Kidney (tissue), 22 donors: ENCODE measurements at places on chromosomes 16 and 17.

DNA sequence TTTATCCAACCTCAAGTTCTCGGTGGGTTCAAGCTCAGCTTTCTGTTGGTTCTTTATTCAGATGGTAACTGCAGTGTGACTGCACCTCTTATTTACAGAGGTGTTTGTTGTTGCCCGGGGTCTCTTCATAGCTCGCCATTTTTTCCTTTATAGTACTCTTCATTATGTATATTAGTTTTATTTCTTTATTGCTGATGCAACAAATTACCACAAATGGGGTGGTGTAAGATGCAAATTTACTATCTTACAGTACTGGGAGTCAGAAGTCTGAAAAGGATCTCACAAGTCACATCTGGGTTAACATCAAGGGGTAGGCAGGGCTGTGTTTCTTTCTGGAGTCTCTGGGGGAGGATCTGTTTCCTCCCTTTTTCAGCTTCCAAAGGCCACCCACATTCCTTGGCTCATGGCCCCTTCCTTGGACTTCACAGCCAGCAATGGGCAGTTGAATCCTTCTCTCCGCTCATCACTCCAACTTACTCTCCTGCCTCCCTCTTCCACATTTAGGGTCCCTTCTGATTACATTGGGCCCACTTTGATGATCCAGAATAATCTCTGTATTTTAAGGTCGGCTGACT is 241.2 kb downstream of the HAPSTR1 start:
- no peak for DNase-seq

DNA sequence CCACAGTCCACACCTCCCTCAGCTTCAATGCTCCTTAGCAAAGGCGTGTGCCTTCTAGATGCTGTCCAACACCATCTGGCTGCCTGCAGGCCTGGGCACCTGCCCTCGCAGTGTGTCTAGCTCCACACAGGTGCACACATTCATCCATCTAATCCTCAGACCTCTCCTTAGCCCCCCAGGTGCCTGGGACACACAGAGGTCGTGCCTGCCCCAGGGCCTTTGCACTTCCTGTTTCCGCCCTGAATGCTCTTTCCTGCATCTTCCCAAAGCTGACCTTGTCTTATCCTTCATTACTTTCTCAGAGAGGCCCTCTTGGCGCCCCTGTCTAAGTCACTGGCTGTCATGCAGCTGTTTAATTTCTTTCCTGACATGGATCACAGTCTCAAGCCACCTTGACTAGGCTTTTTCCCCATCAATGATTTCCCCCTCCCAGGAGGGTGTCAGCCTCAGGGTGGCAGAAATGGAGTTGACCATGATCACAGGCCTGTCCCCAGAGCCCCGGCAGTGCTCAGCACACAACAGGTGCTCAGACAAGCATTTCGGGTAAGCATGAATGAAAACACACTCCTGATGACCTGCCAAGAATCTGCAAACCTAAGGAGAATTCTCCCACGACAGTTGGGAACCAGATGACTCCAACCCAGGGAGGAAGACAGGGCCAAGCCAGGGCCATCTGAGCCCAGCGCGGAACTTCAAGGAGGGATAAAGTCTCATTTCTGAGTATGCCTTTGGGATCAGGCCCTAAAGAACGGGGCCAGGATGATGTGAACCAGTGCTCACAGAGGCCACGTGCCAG is 76.3 kb downstream of the LITAF start:
- no peak for DNase-seq

DNA sequence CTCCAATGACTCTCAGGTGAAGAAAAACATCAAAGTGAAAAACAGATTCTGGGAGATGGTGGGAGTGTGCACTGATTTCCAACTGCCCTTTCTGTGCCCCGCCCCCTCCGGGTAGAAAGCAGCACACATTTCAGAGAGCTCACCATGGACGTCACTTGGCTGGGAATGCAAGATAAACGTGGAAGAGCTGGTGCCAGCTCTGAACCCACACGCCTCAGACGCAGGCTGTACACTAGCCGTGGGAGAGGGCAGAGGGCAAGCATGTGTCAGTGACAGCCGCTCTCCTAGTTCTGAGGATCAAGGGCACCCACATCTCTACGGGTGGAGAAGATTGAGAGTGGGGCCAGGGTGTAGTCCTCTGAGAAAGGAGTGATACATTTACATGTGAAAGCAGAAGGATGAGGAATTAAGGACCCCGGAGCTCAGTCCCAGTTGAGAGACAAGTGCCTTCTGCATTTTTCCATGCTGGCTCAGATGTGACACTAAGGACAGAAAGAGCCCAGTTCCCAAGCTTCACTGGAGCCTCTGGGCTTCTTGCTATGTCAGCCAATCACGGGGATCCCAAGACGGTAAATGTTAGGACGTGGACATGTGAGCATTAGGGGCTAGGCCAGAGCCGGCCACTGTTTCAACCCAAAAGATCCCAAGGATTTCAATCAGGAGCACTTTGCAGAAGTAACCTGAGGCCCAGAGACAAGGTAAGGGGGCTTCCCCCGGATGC is 101.3 kb downstream of the ZFHX3 start:
- DNase-seq: peak; percentile 42

GRCh38 chr17:28948873-28949184 is 2.5 kb downstream of the PHF12 start:
- no peak for DNase-seq

- DNase-seq: no peak
Measured at GRCh38 chr16:80121522-80121909, 419.3 kb upstream of the DYNLRB2 start.

DNA sequence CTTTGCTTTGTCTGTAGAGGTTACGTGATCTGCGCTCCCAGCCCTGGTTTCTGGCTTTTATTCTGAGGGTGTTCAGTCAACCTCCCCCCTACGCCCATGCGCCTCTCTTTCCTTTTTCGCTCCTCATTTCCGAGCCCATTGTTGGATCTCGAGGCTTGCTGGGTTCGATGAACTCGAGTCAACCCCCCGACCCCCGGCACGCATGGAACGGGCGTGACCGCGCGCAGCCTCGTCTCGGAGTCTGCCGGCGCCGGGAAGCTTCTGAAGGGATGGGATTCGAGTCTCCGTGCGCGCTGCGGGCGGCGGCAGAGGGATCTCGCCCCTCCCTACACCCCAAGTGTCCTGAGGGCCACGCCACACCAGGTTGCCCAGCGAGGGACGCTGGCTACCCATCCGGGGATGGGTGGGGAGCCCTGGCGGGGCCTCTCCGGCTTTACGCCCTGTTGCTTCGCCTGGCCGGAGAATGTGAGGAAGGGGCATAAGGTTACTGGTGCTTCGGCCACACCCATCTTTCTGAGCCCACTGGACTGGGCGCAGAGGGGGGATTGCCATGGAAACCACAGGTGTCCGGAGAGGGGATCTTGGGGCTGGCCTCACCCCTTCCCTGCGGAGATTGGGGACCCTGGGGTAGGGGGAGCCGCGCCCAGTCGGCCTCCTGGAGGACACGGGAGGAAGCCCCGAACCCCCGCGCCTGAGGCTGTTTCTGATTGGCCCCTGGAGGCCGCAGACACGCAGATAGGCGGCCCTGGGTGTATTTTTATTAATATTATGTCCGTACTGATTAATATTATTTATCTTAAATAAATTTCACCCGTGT is 1.8 kb downstream of the MAPT start:
- DNase-seq: peak; percentile 22

GRCh38 chr16:81740169-81740568 is 38.9 kb upstream of the PLCG2 start:
- DNase-seq: no peak

GRCh38 chr17:60840456-60840855 is 162.8 kb downstream of the BCAS3 start:
- DNase-seq: no peak

GRCh38 chr17:48162306-48162934 is 54.9 kb downstream of the SNX11 start:
- DNase-seq: peak; percentile 72

DNA sequence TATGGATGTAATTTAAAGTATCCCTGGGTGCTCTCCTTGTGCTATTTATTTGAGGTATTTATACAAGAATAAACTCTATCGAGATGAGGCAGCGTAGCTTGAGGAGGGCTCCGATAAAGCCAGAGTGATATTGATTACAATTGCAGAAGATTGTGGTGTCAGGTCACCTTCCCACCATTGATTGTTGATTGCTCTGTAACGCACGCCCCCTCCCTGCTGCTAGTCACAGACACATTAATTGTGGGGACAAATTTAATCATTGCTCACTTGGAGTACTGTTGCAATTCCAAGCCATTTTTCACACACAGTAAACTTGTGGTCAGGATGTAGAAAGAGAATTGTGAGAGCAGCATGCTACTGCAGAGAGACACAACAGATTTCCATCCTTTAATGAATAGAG is 75.4 kb downstream of the IRX3 start:
- no peak for DNase-seq

GRCh38 chr17:51056813-51057510 is 63.7 kb downstream of the SPAG9 start:
- DNase-seq: peak; percentile 79

GRCh38 chr17:81254955-81255717 is 16.0 kb downstream of the NDUFAF8 start:
- DNase-seq: peak; percentile 86

DNA sequence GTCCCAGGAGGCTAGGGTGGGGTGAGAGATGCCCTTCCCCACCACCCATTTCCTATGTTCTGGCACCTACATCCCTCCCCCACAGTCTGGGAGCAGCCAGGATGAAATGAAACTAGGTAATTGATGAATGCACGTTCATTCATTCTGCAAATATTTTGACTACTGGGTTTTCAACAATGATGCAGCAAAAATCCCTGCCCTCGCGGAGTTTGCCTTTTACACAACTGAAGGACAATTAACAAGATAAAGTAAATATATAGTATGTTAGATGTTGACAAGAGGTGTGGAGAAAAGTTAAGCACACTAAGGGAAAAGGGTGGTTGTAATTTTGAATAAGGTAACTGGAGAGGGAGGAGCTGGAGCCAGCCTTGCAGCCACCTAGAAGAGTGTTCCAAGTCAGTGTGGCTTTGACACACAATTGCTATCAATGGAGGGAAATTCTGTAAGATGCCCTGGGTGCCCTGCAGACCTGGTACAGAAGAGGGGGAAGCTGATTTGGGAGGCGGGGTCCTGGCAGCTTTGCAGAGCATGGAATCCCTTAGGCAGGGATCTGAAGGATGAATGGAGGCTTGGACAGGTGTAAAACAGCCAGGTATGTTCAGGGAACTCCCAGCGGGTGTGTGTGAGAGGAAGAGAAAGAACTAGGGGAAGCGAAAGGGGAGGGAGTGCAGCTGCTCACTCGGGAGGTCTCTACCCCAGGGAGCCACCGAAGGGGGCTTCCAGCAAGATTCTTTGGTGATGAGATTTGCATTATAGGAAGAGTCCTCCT is 2.5 kb downstream of the TMEM92 start:
- DNase-seq: no peak

GRCh38 chr16:73547552-73548403 is 499.9 kb upstream of the ZFHX3 start:
- DNase-seq: no peak

GRCh38 chr17:63785556-63785955 is 11.6 kb downstream of the DDX42 start:
- DNase-seq: no peak

- DNase-seq: no peak
Measured at GRCh38 chr16:8943966-8944759, 19.5 kb downstream of the USP7 start.

GRCh38 chr16:26605626-26606271 is 461.0 kb upstream of the C16orf82 start:
- DNase-seq: no peak

- DNase-seq: no peak
Measured at GRCh38 chr17:3438368-3438767, 4.7 kb upstream of the OR1E2 start.

GRCh38 chr17:80694085-80694991 is 149.7 kb downstream of the RPTOR start:
- DNase-seq: peak; percentile 59

GRCh38 chr16:67979955-67980678 is at the start of gene DPEP3:
TSS of gene DPEP3 (minus strand) at chr16:67980499. CDS start at chr16:67980380, 119 bp downstream.
- DNase-seq: no peak

- DNase-seq: no peak
Measured at GRCh38 chr16:35909351-35909954, 2450.0 kb downstream of the TP53TG3F start.

DNA sequence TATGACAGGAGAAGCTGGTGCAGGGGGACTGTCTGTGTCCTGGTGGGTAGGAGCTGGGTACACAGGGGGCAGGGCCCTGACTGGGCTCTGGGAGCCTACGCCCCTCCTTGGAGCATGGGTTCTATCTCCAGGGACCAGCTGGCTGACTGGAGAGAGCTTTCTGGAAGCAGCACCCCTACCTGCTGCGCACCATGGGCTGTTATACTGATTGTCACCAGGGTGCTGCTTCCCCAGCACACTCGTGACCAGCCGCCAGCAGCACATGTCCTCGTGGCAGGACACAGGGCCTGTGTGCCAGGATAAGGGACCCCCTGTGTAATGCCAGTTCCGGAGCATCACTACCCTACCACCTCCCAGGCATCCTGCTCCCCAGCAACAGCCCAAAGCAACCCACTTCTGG is 106.0 kb downstream of the AMFR start:
- DNase-seq: no peak

DNA sequence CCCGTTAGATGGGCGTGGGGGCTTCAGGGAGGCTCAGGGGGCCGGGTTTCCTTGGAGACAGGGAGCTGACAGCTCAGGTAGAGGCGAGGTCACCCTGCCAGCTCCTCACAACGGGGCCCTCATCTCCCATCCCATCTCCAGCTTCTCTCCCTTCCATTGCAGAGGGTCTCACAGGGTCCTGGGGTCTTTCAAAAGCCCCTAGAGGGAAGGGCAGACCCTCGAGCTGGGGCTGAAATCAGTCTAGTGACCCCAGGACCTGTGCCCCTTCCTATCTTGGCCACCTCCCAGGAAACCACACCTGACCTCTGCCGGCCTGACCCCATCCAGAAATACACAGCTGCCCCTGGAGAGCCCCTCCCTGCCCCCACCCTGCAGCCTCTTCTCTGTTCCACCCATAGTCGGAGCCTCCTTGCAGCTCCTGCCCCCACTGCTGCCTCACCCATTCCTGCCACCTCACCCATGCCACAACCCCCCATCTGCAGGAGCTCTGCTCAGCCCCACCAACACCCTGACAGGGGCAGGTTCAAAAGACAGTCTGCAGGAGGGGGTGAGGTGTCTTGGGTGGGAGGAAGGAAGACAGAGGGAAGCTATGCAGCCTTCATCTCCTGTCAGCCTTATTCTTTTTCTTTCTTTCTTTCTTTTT is 23.4 kb downstream of the PIK3R5 start:
- DNase-seq: no peak

DNA sequence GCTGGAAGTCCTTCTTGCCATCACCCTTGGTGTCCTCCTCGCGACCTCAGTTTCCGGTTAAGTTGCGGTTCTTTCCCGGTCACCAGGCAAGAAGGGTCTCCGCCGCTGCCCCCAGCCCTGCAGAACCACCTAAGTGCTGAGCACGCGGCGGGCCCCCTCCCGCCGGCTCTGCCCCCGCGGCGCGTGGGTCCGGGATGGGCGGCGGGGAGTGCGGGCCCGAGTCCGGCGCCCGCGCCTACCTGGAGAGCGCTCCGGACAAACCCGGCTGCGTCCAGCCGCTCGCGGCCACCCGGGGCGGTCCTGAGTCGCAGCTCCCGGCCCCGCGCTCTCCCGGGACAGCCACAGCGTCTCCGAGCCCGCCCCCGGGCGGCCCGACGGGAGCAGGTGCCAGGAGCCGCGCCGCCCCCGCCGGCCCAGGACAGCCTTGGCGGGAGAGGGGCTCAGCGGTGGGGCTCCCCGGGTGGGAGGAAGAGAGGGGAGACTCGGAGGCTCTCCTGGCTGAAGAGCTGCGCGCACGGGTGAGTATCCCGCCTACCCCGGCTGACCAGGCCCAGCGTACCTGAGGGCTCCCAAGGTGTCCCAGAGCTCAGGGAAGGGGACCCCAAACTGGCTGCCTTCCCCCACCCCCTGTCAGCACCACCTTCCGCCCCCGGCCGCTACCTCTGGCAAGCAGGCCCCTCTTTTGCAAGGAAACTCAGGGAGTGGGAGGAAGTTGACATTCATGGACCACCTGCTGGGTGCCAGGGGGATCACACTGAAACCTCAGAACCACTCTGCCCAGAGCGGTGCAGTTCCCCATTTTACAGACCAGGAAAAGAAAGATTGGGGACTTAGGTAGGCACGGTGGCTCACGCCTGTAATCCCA is 22.2 kb upstream of the C17orf113 start:
- DNase-seq: no peak
